Fibroblast of skin of abdomen (primary cell): ENCODE measurements at places on chromosomes 13 and 19.

DNA sequence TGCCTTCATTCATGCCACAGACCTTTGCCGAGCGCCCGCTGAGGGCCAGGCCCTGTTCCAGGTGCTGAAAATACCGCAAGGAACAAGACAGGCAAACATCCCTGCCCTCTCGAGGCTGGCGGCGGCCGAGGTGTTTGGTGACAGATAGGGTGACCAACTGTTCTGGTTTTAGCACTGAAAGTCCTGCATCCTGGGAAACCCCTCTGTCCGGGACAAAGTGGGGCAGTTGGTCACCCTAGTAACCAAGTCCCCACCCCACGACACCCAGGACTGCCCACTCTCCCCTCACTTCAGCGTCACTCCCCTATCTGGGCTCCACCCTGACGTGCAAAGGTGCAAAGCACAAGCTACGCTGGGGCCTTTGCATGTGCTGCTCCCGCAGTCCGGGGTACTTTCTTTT lies 17.3 kb downstream of the ZBTB7A start:
- DNase-seq: no peak

- no peak for DNase-seq
These were observed 1559.2 kb downstream of the SLITRK1 start for GRCh38 chr13:82323101-82323500.

DNA sequence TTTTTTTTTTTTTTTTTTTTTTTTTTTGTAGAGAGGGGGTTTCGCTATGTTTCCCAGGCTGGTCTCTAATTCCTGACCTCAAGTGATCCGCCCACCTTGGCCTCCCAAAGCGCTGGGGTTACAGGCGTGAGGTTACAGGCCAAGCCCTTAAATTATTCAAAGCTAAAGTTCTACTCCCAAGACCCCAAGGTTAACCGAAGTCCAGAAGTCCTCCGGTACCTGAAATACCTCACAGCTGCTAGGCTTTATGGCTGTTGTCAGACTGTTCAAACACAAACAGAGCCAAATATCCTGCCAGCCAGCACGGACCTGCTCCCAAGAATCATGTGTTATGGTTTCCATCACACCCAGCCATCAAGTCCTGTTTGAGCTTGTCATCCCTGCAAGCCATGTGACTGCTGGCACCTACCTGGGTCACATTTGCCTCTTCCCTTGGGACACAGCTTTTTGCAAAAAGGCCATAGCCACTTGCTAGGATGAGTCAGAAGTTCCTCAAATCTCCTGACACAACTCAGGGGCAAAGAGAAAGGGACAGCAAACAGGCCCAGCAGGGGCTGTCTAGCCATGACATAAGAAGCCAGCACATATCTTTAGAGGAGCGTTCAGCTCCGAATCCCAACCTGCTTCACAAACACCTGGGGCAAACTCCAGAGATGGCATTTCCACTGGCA lies 129.9 kb downstream of the FOXO1 start:
- DNase-seq: no peak

DNA sequence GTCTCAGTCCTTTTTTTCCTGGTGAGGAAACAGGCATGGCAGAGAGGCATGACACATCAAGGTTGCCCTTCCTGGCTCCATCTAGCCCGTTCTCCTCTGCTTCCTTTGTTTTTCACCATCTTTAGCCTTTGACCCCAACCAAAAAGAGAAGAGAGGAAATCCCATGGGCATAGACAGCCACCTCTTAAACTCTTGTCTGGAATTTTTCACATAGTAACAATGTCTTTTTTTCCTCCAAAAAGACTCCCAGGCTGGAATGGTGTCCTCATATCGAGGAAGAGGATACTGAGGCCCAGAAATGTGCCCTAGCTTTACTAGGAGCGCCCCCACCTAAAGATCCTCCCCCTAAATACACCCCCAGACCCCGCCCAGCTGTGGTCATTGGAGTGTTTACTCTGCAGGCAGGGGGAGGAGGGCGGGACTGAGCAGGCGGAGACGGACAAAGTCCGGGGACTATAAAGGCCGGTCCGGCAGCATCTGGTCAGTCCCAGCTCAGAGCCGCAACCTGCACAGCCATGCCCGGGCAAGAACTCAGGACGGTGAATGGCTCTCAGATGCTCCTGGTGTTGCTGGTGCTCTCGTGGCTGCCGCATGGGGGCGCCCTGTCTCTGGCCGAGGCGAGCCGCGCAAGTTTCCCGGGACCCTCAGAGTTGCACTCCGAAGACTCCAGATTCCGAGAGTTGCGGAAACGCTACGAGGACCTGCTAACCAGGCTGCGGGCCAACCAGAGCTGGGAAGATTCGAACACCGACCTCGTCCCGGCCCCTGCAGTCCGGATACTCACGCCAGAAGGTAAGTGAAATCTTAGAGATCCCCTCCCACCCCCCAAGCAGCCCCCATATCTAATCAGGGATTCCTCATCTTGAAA lies at the start of gene GDF15:
GDF15 (plus strand) TSS at position 484 of the 868 bp plus-strand sequence; CDS start at position 516, 32 bp downstream.
- peak; percentile 75 for DNase-seq

DNA sequence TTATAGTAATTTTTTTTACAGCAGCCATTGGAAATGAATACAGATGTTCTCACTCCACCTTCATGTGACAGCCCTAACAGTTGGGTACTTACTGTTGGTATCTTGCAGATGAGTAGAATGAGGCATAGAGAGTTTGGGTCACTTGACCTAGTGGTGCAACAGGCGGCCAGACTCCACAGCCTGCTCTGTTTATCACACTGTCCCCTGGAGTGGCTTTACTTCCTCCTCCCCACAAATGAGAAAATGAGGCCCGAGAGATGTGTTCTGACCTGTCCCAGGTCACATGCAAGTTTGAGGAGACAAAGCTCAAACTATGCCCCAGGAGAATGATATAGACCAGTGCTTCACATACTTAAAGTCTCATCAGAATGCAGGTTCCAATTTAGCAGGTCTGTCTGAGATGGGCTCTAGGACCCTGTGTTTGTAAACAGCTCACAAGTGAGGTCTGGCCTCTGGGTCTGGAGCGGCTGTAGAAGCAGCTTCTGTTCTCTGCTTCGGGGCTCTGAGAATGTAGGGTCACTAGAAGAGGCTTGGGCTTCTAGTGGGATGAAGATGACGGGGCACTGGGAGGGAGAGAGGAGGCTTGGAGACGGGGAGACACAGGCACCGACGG lies 37.4 kb upstream of the RCBTB2 start:
- DNase-seq: no peak

- no peak for DNase-seq
These were observed 18.5 kb downstream of the CARM1 start for GRCh38 chr19:10889880-10890279.

- no peak for DNase-seq
These were observed 277.3 kb downstream of the FOXO1 start for GRCh38 chr13:40389081-40389641.

- DNase-seq: no peak
These were observed 41.4 kb downstream of the UQCRFS1 start for GRCh38 chr19:29171525-29171924.

- no peak for DNase-seq
These were observed 9.8 kb upstream of the KLK15 start for GRCh38 chr19:50843205-50843604.

GRCh38 chr19:13718733-13719132 lies 45.6 kb upstream of the MRI1 start:
- DNase-seq: peak; percentile 74

GRCh38 chr13:43567608-43568007 lies 219.2 kb downstream of the ENOX1 start:
- peak; percentile 61 for DNase-seq

GRCh38 chr13:76890021-76890420 lies 3.8 kb upstream of the KCTD12 start:
- DNase-seq: peak; percentile 57

DNA sequence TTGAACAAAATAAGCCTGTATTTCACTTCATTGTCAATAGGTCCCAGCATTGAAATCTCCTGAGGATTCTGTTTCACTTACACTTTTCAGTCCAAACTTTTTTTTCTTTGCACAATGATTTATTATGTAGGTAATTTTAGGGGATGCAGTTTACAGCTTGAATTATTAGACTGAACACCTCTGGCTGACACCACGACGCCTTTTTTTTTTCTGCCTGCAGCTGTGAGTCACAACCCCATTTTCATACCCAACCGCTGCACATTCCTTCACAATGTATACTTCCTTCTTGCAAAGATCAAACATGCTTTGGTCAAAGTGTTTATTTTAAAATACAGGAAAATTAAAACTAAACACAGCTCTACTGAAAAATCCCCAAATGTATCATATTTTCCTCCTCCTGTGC lies 11.4 kb downstream of the ZIC2 start:
- peak; percentile 33 for DNase-seq

DNA sequence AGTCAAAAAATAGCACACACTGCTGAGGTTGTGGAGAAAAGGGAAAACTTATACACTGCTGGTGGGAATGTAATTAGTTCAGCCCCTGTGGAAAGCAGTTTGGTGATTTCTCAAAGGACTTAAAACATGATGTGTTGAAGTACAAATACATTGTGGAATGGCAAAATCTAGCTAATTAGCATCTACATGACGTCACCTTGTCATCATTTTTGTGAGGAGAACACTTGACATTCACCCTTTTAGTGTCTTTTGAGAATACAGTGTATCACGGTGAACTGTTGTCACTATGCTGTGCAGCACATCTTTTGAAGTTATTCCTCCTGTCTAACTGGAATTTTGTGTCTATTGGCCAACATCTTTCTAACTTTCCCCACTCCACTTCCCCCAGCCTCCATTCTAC lies 5.6 kb downstream of the OR7A10 start:
- no peak for DNase-seq

- DNase-seq: no peak
These were observed 2.7 kb upstream of the DLL3 start for GRCh38 chr19:39496063-39496462.

DNA sequence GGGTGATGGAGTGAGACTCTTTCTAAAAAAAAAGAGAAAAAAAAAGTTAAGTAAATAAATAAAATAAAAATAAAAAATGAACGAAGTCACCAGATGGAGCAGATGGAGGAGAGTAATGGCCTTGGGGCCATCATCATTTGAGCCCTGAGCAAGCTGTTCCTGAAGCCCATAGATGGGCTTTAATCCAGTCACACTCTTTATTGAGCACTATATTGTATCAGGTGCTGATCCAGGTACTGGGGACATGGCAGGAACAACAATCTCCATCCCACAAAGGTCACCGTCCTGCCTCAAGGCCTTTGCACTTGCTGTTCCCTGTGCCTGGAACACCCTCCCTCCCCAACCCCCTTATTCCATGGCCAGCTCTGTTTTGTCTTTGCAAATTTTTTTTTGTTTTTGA lies 3.9 kb upstream of the ADAMTS10 start:
- no peak for DNase-seq

GRCh38 chr19:45939792-45940514 lies 25.4 kb upstream of the NANOS2 start:
- no peak for DNase-seq

GRCh38 chr19:47081095-47081494 lies 32.5 kb downstream of the ZC3H4 start:
- no peak for DNase-seq

- peak; percentile 66 for DNase-seq
These were observed 25.0 kb downstream of the GRIN2D start for GRCh38 chr19:48418317-48419064.

DNA sequence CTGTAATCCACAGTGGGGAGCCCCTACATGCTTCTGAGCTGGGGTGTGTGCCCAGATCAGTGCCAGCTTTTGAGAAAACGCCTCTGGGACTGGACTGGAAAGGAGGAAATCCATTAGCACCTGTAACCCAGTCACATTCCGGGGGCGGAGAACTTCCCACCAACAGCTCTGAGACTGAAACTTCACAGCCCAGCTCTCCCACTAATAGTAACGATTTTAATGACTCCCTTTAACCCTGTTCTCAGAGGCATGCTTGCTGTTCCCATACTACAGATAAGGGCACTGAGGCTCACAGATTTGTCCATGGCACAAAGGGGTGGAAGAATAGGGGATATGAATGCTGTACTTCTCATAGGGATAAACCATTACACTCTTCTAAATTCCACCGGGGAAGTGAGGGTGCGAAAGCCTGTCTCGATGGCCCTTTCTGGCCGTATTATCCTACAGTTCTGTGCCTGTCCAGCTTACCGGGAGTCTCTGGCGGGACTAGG lies 851 bp downstream of the FBXO46 start:
- no peak for DNase-seq

DNA sequence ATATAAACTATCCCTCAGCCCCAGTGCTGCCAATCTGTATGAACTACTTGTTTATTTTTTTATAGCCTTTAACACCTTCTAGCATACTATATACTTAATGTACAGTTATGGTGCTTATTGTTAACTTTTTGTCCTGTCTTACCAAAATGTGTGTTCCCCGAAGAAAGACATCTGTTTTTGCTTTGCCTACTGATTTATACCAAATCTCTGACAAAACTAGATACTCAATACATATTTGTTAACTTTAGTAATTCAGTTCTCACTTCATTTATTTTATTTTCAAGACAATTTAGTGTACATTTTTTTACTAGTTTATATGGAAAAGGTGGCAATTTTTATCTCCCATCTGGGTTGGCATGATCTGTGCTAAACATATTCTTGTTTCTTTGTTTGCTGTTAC lies 824.3 kb upstream of the ATXN8OS start:
- no peak for DNase-seq

DNA sequence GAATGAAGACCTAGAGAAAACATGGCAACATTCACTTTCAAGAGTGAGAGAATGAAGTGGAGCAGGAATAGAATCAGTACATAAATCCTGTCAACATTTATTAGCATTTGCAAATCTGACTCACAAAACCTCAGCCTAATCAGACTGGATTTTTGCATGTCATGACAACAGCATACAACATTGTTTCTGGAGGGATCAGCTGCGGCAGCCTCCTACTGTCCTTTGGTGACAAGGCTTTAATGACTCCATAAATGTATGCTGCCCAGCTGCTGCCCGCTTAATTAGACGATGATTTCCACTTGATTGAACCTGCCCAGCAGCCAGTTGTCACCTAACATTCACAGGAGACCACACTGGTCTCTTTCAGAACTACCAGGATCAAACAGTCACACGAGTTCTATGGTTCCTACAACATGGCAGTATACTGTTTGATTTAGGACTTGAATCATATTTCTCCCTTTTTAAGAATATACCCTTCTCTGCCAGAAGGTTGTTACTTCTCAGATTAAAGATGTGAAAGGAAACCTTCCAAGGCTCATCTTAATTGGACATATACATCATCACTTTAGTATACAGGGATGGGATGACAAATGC lies 9.3 kb downstream of the EBPL start:
- peak; percentile 40 for DNase-seq

- no peak for DNase-seq
These were observed 853.3 kb downstream of the GPC5 start for GRCh38 chr13:92251671-92252210.

DNA sequence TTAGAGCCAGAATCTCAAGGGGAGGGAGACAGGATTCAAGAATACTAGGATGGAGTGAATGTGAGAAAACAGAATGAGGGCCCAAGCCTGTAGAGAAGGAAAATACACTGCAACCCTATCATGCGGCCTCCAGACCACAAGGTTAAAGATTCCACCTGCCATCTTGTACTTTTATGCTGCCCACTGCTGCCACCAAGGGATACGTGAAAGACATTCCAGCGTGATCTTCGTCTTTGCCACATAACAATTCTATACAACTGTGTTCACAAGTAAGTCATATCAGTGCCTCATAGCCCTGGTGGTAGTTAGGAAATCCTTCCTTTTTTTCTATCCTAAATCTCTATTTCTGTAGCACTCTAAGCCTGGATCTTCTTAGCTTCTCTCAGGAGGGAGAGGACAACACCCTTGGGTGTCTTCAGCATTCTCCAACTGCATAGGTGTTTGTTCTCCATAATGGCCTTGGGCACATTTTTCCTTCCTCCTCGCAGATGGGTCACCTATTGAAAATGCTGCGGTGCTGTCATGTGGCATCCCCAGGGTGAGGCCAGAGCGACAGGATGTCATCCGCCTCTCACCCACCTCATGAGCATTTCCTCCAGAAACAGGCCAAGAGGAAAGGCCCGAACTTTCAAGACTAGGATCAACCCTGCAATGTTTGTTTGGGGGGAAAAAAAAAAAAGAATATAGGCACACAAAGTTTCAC lies 13.6 kb downstream of the TPT1 start:
- no peak for DNase-seq
